GM13976 (cell line): ENCODE measurements at places on chromosomes 7 and 10.
A peak's percentile ranks its signal among the peaks of the same experiment; 100 is the strongest.

- peak; percentile 70 for DNase-seq
Measured at GRCh38 chr7:2566890-2567678, 8.3 kb downstream of the IQCE start.

GRCh38 chr7:936386-937054 is 18.0 kb downstream of the ADAP1 start:
- peak; percentile 87 for DNase-seq

GRCh38 chr10:48465860-48466521 is 138.9 kb downstream of the ARHGAP22 start:
- no peak for DNase-seq

DNA sequence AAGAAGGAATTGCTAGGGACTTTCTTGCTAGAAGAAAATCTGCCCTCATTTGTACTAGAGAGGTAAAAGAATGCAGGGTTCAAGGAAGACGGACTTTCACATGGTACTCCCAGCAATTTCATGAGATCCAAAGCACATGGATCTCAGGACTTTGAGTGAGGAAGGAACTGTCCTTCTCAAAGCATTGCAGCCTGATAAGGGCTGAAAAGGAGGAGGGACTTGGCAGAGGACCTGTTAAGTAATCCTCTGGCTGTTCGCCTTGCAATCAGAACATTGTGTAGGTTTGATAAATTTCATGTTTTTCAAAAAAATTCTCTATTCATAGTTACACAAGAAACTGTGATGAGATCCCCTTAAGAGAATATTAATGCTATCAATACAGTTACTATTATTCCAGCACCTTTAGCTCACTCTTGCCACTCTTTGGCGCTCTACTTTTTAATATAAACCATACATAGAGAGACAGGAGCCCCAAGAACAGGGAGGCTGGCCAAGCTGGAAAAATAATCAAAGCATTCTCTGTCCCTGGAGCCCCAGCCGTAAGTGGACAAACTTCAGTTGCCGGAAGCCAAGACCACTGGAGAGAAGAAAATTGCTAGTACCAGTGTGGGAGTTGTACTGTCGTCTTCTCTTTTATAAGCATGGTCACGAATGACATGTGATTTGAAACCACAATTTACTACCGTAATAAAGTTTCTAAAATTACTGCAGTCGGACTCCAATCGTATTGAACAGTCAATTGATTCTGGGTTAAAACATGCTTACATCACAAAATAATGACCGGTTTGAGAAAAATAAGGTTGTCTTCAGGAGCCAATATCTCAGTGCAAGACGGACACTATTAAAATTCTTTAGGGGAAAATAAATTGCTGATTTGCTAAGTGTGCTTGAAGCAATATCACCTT is 424.4 kb downstream of the SDK1 start:
- DNase-seq, result no peak

DNA sequence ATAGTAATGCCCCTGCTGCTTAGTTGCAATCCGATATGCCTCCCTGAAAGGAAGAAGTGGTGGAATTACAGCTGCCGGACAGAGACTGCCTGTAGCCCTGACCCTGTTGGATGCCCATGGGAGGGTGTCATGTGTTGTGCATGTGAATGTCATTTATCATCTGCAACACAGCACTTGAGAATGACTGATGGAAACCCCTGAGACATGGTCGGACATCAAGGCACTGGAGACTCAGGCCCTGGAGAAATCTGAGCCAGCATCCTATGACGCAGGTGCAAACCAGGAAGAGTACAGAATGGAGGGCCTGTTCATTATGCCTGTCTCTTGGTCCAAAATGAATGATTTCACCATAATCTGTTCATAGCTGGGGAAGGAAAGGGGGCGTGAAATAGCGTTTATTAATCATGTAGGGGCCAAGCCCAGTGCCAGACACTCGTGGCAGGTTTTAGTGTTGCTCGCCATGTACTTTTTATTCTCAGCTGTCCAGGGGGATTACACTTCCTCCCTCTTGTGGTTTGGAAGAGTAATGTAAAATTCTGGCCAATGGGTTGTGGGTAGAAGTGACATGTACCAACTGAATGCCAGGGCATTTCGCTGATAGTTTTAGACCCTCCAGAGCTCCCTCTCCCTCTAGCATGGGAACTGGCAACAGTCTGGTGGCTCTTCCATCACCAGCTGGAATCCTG is 23.0 kb upstream of the LEP start:
- DNase-seq, result no peak

GRCh38 chr10:77190291-77190690 is 447.3 kb downstream of the KCNMA1 start:
- no peak for DNase-seq

DNA sequence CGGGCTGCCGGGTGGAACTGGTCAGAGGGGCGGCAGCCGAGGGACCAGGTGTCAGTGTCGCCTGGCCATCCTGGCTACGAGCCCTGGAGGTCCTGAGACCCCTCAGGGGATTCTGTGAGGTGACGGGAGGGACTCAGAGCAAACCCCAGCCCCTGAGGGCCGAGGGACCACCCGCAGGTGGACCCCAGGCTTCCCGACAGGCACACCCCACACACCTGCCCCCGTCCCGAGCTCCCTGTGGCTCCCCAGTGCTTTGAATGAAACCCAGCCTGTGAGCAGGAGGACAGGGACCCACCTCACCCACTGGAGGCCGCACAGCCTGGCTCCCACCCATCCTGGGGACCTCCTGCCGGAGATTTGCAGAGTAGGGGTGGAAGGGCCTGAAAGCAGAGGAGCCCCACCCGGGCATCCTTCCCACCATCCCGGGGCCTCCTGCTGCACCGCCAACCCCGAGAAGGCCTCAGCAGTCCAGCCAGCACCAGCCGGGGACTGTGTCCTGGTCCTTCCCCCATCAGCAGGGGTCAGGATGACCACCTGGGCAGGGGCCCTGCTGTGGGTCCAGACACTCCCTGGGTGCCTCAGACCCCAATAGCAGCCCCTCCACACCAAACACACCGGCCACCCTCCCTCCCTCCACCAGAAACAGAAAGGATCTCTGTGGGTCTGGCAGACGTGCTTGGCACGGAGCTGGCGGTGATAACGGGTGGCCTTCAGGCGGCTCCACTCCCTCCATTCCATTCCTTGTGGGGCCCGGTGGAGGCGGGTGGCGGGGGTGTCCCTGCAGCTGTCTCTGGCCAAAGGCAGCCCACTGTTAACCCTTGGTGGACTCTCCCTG is 13.9 kb downstream of the VENTX start:
- DNase-seq, result no peak

DNA sequence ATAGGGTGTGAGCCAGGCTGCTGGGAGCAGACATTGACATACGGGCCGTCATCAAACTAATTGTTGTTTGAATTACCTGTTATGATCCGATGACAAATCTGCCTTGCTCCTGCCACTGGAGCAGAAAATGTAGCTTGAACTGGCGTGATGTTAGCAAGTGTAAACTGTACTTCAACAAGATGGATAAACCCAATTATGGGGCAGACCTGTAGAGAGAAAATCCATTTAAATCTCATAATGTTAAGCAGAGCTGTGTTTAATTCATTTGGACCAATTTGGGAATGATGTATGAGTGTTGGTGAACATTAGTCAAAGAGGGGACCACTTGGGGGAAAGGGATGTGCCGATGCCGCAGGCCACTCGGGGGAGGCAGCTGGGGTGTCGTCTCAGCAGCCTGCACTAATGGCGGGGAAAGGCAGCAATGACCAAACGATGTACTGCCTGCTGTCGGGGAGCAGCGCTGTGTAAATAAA is 27.4 kb downstream of the TCF7L2 start:
- DNase-seq, result no peak

GRCh38 chr7:30750683-30751650 is 968 bp upstream of the INMT start:
- DNase-seq, result no peak

DNA sequence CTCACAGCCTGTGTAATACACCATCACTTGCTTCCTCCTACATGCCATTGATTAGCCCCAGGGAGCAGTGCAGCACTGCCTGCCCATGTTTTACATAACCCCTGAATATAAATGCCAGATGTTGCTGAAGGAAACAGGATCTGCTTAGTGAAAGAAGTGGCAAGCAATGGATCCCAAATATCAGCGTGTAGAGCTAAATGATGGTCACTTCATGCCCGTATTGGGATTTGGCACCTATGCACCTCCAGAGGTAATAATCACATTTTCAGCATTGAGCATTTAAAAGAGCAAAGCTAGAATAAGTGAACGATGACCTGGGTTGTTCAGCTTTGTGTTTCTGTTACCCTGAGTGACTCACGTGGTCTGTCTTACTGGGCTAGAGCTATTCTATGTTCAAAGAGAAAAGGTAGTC is at the start of gene AKR1C4:
TSS of gene AKR1C4 (plus strand) at position 136 of the 412 bp plus-strand sequence. CDS start at position 167, 31 bp downstream.
- no peak for DNase-seq

DNA sequence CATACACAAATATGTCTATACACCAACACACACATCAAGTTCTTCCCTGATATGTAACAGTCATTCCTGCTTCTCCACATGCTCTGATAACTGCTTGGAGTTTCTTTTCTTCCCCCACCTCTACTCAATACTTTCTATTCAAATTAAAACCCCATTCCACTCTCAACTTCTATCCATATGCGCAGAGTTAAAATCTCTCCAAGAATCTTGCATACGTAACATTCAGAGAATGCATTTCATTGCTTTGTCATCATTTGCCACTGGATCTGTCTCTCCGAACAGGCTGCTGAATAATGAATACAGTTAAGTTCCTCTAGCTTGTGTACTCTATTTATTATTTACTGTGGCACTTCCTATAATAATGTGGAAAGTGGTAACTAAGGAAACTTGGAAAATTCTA is 68.8 kb downstream of the DGKB start:
- DNase-seq, result no peak

DNA sequence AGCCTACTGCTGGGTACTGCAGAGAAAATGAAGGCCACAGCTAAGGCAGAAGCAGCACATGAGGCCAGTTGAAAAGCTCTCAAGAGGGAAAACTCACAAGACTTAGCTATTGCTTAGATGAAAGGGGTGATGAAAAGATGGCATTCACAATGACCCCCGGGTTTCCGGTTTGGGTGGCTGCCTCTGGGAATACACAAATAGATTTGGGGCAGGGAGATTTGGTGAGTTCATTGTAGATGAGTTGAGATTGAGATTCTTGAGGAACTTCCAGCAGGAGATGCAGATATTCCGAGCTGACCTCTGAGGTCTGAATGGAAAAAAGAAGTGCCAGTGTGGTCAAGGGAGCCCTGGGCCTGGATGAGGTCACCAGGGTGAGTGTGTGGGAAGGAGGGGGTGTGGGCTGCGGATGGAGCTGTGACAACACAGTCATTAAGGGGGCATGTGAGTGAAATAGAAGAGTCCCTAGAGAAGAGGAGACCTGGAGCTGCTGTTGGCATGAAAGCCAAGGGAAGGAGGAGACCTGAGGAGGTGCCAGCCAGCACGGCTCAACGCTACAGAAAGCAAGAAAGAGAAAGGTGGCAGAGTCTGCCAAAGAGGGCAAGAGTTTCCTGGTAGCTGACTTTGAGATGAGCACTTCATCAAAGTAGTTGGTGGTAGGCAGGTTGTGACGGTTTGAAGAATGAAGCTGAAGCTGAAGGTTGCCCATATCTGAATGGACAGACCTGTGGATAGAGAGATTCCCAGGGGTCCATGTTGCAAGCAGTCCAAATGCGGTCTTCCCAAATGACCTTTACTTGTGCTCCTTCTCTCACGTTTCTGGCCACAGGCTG is 43.7 kb downstream of the HIF1AN start:
- no peak for DNase-seq

DNA sequence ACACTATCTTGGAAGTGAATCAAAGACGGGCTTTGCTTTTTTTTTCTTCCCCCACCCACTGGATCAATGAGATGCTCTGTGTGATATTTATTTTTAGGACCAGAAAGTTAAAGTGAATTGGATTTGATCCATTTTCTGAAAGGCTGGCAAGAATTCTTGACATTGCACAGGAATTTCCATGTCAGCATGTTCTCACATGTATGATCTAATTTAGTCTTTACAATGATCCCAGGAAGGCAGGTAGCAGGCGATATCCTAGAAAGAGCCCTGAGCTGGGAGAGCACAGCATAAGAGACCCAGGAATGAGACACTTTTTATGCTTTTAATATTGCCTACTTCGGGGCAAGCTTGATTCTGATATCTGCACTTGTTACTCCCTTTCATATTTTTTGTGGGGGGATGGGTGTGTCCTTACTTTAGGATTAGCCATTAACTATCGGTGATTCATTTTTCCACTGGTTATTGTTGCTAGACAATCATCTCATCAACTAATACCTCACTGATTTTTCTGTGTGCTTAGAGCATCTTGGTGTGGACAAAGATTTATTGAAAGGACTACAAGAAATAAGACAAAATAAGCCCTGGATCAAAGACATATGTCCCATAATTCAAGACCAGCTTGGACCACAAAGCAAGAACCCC is 58.1 kb downstream of the NRP1 start:
- no peak for DNase-seq

DNA sequence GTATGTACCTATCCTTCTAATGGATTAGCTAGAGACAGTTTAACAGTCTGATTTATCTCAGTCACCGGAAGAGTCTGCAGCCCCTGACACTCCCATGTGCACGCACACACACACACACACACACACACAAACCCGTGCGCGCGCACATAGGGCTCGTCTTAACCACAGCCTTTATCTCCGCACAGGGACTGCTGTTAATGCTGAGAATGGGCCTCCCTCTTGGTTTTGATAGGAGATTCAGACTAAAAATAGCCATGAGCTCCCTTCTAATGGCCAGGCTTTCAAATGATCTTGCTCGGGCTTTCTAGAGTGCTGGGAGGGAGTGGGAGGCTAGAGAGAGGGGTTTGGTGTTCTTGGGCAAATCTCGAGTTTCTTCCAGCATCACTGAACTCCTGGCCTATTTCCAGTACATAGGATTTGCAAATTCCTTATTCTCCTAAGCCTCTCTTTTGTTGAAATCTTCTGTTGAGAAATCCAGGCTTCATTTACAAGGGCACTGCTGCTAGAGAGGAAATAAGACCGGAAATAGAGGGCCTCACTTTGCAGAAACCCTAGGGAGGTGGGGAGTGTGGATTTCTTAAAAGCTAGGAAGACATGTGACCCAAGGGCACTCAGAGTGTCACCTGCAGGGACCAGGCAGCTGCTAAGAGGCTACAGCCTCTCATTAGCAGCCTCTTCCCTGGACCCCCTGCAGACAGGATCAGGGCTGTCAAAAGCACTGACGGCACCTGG is 2.4 kb downstream of the TMEM72 start:
- DNase-seq, result no peak

DNA sequence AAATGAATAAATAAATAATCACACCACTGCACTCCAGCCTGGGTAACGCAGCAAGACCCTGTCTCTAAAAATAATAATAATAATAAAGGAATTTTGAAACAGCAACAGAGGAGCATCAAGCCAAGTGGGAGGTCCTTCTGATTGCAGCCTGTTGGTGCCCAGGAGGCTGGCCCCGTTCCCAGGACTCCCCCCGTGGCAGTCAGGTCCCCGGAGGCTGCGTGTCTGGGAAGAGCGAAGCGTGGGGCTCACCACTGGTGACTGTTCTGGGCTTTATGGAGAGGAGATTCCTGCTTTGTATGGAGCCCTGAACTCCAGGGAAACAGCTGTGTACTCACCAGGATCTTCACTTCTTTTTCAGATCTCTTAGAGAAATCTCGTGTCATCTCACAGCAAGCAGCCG is 19.3 kb upstream of the MYH16 start:
- DNase-seq, result no peak

DNA sequence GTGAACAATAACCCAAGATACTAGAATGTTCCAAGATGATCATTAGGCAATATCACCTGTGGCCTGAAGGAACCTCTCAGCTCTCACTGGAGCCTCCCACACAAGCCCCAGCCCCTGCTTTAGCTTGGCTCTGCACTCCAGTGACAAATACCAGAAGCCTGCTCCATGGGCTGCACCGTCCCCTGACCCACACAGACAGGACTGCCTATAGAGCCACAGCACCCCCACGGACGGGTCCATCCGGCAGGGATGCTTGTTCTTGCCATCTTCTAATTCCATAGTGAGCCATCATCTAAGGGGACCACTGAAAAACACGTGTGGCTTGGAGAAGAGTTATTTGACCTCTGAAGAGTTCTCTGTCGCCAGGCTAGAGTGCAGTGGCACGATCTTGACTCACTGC is 100.9 kb downstream of the PTN start:
- no peak for DNase-seq
